ENCODE measurements at places on chromosomes 13 and 19. TPM values are rescaled to one million over a fixed set of nuclear protein-coding genes. Genes with fewer than 3 reads are reported as not detected.
A peak's percentile ranks its signal among the peaks of the same experiment; 100 is the strongest.

The IGFL1 gene
- not detected for total RNA-seq

The STXBP2 gene
- total RNA-seq = 131 TPM

The ENOX1 gene
- 0.07 TPM for total RNA-seq

The KLK2 gene
- not detected for total RNA-seq

The RASGRP4 gene
- 2.6 TPM for total RNA-seq

The ZNF600 gene
- total RNA-seq = 17.5 TPM

The ZNF439 gene
- 8.3 TPM for total RNA-seq

The SERTAD3 gene
- 10.9 TPM for total RNA-seq

The MISP3 gene
- total RNA-seq = 0.67 TPM

The POGLUT2 gene
- 6.8 TPM for total RNA-seq

- no peaks in the 10 kb centered on the region for H3K36me3 ChIP-seq
- DNase-seq = no peak
- H3K4me1 ChIP-seq = no peaks in the 10 kb centered on the region
- no peak overlapping the region for H3K4me3 ChIP-seq
- no peaks in the 10 kb centered on the region for H3K27me3 ChIP-seq
Measured at GRCh38 chr19:39177110-39177699, 19.6 kb upstream of the NCCRP1 start.

DNA sequence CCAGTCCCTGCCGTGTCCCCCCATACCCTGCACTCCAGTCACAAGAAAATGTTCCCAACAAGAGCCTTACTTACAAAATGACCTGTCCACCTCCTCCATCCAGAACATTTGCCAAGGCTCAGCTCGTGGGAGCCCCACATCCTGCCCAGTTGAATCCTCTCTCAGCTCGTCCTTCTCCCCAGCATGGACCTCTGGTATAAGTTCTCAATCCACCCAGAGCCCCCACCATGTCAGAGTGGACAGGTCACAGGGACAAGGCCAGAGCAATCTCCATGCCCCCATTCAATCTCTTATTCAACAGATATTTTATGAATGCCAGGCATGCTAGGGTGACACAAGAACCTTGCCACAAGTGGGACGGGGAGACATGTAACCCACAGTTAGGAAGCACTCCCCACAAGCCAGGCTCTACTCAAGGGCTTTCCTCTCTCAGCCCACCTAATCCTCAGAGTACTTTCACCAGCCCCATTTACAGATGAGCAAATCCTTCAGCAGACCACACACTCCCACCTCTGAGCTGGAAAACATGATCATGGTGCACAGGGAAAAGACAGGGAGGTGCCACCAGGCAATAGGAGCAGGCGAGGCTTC is 15.1 kb downstream of the DEDD2 start:
- H3K27ac ChIP-seq = peak overlapping the region; percentile 95
- H3K27me3 ChIP-seq = no peaks in the 10 kb centered on the region
- H3K4me3 ChIP-seq = peak overlapping the region; percentile 71
- no peak for DNase-seq

DNA sequence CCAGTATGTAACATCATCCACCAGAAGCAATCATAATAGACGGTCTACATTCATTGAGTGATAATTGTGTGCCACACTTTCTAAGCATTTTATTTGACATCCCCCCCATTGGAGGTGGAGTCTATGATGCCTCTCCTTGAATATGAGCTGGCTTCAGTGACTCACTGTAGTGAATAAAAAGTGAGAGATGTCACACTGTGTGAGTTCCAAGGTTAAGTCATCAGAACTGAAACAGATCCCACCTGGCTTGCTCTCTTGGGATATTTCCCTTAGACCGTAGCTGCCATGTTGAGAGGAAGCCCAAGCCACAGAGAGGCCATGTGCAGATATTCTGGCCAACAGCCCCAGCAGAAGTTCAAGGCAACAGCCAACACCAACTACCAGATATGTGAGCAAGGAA is 12.6 kb downstream of the RTBDN start:
- peaks cover 13% of the 10 kb centered on the region for H3K27me3 ChIP-seq
- no peak for DNase-seq
- no peak overlapping the region for H3K4me3 ChIP-seq
- no peak overlapping the region for H3K27ac ChIP-seq

GRCh38 chr13:106238690-106239089 is 296.8 kb downstream of the EFNB2 start:
- DNase-seq = no peak
- H3K36me3 ChIP-seq = no peaks in the 10 kb centered on the region
- no peaks in the 10 kb centered on the region for H3K27me3 ChIP-seq
- H3K4me3 ChIP-seq = no peak overlapping the region

DNA sequence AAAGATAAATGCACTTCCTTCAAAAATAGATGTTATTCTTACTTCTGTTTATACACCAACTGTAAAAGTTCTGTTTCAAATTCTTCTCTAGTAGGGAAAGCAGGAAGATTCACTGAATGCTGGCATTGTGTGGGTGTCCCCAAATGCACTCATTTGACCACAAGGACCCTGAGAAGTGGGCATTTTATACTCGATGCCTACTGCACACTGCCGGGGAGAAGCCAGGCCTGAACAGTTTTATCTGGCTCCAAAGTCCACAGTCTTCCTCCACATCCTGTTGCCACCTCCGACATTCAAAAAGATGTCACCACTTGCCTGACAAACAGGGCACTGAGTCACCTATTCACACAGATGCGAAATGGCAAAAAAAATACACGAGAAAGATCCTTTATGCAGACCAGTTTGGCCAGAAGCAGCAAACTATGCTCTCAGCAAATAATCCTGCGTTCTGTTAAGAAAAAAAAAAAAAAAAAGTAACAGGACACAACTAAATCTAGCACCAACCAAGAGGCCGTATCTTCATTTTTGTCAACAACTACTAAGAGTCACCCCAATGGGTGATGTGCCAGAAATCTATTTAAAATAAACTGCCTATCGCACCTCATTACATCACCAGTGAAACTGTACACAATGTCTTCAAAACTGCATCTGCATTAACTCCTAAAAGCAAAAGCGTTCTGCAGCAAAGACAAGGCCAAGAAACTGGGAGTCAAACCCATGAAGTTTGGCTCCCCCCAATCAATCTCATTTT is 6.2 kb downstream of the ZC3H4 start:
- H3K27me3 ChIP-seq = no peaks in the 10 kb centered on the region
- peak; percentile 55 for DNase-seq
- peak overlapping the region; percentile 100 for H3K27ac ChIP-seq
- H3K36me3 ChIP-seq = peaks cover 55% of the 10 kb centered on the region

GRCh38 chr19:17985037-17985818 is 18.3 kb downstream of the KCNN1 start:
- no peaks in the 10 kb centered on the region for H3K4me1 ChIP-seq
- no peaks in the 10 kb centered on the region for H3K36me3 ChIP-seq
- no peak for DNase-seq

GRCh38 chr13:87128036-87128435 is 543.1 kb upstream of the SLITRK5 start:
- no peak overlapping the region for H3K27ac ChIP-seq
- no peak overlapping the region for H3K4me3 ChIP-seq
- no peaks in the 10 kb centered on the region for H3K36me3 ChIP-seq
- no peaks in the 10 kb centered on the region for H3K27me3 ChIP-seq

GRCh38 chr19:10238172-10238783 is 7.1 kb upstream of the S1PR2 start:
- H3K4me3 ChIP-seq = no peak overlapping the region
- H3K4me1 ChIP-seq = peaks cover 23% of the 10 kb centered on the region
- no peak overlapping the region for H3K27ac ChIP-seq
- H3K27me3 ChIP-seq = no peaks in the 10 kb centered on the region
- no peaks in the 10 kb centered on the region for H3K36me3 ChIP-seq
- no peak for DNase-seq

- no peaks in the 10 kb centered on the region for H3K27me3 ChIP-seq
- H3K36me3 ChIP-seq = no peaks in the 10 kb centered on the region
- no peak for DNase-seq
- H3K27ac ChIP-seq = no peak overlapping the region
- peaks cover 13% of the 10 kb centered on the region for H3K4me1 ChIP-seq
Measured at GRCh38 chr19:51695088-51695487, 2.0 kb downstream of the SPACA6 start.

DNA sequence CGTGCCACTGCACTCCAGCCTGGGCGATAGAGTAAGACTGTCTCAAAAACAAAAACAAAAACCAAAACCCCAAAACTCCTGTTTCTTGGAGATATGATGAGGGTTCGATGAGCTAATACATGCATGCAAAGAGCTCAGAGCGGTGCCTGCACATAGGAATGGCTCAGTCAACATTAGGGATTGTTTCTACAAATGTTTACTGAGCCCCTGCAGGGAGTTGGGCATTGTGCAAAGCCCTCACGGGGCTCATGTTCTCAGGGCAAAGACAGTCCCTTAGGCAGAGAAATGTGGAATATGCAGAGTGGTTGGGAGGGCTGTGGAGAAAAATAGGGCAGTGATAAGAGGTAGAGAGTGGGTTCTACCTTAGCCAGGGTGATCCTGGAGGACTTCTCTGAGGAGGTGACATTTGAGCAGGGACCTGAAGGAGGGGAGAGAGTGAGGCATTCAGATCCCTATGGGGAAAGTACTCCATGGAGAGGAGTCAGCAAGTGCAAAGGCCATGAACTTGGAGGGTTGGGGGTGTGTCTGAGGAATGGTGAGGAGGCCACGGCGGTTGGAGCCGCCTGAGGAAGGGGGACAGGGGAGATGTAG is 1.5 kb upstream of the EHD2 start:
- H3K36me3 ChIP-seq = no peaks in the 10 kb centered on the region
- H3K4me3 ChIP-seq = no peak overlapping the region
- H3K4me1 ChIP-seq = peaks cover 2% of the 10 kb centered on the region

GRCh38 chr19:39236527-39236926 is 8.3 kb downstream of the IFNL3 start:
- no peak overlapping the region for H3K4me3 ChIP-seq
- no peaks in the 10 kb centered on the region for H3K36me3 ChIP-seq
- H3K4me1 ChIP-seq = peaks cover 28% of the 10 kb centered on the region
- H3K27ac ChIP-seq = peak overlapping the region; percentile 88
- no peaks in the 10 kb centered on the region for H3K27me3 ChIP-seq

GRCh38 chr13:42602906-42603305 is 29.0 kb downstream of the TNFSF11 start:
- H3K36me3 ChIP-seq = no peaks in the 10 kb centered on the region
- DNase-seq = no peak
- no peak overlapping the region for H3K4me3 ChIP-seq
- no peak overlapping the region for H3K27ac ChIP-seq
- peaks cover 5% of the 10 kb centered on the region for H3K4me1 ChIP-seq

GRCh38 chr19:46014941-46015686 is 7.7 kb downstream of the PGLYRP1 start:
- H3K4me3 ChIP-seq = peak overlapping the region; percentile 46
- H3K27me3 ChIP-seq = peaks cover 16% of the 10 kb centered on the region
- peak; percentile 63 for DNase-seq
- H3K36me3 ChIP-seq = peaks cover 17% of the 10 kb centered on the region
- no peak overlapping the region for H3K27ac ChIP-seq

DNA sequence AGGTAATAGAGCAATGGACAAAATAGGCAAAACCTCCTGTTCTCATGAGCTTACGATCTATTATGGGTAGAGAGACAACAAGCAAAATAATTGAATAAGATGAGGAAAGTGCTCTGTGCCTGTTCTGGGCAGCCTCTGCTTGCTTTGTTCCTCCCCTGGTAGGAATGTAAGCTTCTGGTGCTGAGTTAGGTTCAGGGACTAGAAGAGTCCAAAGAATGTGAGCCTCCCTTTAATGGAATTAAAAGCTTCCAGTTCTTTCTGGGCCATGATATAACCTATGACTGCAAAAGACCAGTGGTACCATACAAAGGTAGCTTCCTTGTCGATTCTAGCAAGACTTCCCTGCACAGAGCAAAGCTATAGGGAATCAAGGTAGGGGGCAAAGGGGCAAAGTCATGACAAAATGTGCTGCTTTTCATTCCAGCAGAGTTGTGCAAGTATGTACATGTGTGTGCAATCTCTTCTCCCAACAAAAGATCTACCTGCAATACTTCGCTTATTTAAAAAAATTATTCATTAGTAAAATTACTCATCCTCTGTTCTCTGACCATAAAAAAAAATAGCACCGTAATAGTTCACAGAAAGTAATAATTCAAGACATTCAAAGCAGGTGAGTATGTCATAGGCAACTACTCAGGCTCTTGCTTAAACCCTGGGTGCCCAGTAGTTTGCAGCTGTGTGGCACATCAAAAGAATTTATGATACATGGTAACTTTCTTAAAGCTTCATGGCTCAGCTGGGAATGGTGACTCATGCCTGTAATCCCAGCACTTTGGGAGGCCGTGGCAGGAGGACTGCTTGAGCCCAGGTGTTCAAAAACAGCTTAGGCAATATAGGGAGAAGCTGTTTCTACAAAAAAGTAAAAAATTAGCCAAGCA is 21.4 kb downstream of the ACOD1 start:
- H3K4me1 ChIP-seq = no peaks in the 10 kb centered on the region
- DNase-seq = no peak
- H3K4me3 ChIP-seq = no peak overlapping the region
- no peak overlapping the region for H3K27ac ChIP-seq
- peaks cover 28% of the 10 kb centered on the region for H3K27me3 ChIP-seq

DNA sequence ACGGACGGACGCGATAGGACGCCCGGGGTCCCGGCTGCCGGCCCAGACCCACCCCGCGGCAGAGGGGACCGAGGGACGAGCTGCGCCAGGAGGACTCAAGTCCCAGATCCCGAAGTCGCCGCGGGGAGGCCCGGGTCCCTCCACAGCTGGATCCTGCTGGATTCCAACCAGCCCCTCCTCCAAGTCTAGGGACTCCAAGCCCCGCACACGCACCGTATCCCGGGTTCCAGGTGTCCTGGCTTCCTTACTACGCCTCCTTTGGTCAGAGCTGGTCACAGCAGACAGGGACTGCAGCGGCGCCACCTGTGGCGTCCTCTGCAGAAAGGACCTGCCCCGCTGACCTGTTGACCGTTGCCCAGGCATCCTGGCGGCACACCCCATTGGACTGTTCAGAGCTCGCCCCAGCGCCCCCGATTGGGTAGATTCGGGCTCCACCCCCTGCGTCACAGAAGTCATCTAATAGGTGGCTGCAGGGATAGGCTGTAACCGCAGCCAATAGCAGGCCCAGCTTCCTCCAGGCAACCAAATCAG is 29.0 kb upstream of the ZNF709 start:
- H3K27me3 ChIP-seq = no peaks in the 10 kb centered on the region
- DNase-seq = no peak
- H3K36me3 ChIP-seq = peaks cover 15% of the 10 kb centered on the region
- H3K27ac ChIP-seq = no peak overlapping the region
- no peaks in the 10 kb centered on the region for H3K4me1 ChIP-seq

DNA sequence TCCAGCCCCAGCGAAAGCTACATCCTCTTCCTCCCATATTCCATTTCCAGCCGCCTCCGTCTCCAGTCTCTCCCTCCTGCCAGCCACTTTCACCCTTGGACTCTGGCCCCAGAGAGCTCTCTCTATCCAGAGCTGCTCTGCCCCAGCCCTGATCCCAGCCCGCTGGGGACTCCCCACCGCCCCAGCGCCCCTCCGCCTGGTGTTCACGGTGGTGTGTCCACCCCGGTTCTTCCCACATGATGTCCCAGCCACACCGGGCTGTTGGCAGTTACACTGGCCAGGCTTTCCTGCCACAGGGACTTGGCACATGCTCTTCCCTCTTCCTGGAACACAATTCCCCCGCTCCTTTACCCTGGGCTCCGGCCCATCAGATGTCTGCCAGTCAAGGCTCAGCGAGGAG is 11.3 kb upstream of the EMC10 start:
- no peak overlapping the region for H3K4me3 ChIP-seq
- H3K27ac ChIP-seq = no peak overlapping the region
- DNase-seq = no peak
- H3K27me3 ChIP-seq = peaks cover 5% of the 10 kb centered on the region
- H3K36me3 ChIP-seq = no peaks in the 10 kb centered on the region
